ENCODE measurements at places on chromosomes 5 and 9. TPM values are rescaled to one million over a fixed set of nuclear protein-coding genes. Genes with fewer than 3 reads are reported as not detected.

DNA sequence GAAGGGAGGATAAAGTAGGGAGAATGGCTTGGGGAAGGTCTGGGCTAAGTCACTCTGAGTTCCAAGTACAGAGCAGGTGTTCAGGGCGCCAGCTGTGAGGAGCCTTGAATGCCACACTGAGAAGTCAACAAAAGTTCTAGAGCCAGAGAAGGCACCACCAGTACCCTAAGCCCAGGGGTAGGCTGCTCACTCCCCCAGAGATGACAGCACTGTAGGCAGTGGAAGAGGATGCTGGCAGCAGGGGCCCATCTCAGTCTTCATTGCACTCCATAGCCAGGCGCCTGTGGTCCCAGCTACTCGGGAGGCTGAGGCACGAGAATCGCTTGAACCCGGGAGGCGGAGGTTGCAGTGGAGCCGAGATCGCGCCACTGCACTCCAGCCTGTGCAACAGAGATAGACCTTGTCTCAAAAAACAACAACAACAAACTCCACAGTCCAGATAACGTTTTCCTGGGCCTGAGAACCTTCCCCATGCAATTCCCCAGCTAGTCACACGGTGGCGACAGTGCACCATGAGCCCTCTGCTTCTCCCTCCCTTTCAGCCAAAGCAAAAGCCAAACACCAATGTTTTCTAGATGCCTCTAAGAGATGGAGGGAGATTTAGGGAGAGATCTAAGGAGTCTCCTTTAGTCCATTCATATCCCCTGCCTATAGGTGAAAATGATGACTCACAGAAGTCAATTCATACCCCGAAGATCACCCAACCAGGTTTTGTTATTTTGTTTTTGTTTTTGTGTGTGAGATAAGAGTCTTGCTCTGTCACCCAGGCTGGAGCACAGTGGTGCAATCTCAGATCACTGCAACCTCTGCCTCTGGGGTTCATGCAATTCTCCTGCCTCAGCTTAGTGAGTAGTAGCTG, 19.8 kb upstream of the NSD1 start:
- no peak overlapping the region for H3K4me3 ChIP-seq
- peaks cover 5% of the 10 kb centered on the region for H3K27me3 ChIP-seq
- peaks cover 14% of the 10 kb centered on the region for H3K4me1 ChIP-seq
- H3K27ac ChIP-seq = peak overlapping the region; percentile 34
- peak; percentile 72 for DNase-seq

DNA sequence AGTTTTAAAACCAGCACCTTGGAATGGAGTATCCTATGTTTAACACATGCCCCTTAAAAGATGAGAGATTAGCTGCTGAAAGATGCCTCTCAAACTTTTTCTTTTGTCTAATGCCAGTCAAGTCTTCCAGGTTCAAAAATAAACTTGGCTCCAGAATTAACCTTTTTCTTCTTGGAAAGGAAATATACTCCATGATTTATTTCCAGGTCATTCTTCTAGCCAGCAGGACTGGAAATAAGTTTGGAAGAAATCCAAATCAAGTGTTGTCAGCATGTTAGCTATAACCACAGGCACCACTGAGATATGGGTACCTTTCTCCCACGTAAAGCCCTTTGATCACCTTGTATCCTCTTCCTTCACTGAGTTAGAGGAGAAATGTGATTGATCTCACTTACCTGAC, 56.1 kb downstream of the NLN start:
- peaks cover 42% of the 10 kb centered on the region for H3K36me3 ChIP-seq
- H3K4me1 ChIP-seq = peaks cover 27% of the 10 kb centered on the region
- H3K27me3 ChIP-seq = no peaks in the 10 kb centered on the region
- no peak overlapping the region for H3K27ac ChIP-seq

GRCh38 chr9:83477120-83477519, 61.1 kb downstream of the FRMD3 start:
- H3K36me3 ChIP-seq = no peaks in the 10 kb centered on the region
- H3K4me1 ChIP-seq = peaks cover 21% of the 10 kb centered on the region

GRCh38 chr5:136332223-136333015, 32.9 kb downstream of the TRPC7 start:
- no peak for DNase-seq
- no peak overlapping the region for H3K27ac ChIP-seq
- H3K36me3 ChIP-seq = no peaks in the 10 kb centered on the region

Gene AOPEP
- total RNA-seq = 24.6 TPM

Gene PCA3
- not detected for total RNA-seq

Measured in activated T-helper 2 cell treated with anti-CD3 and anti-CD28 coated beads, Interferon-gamma antibody, Interleukin-2, Interleukin-4, amounts not matched to agents 10 μg/mL and 5 μg/mL and 100 μg/mL, durations not matched to agents 14 hours and 24 hours and 36 hours (primary cell).